Small intestine (tissue), 16 donors: ENCODE measurements at places on chromosomes 4 and X. TPM values are rescaled to one million over a fixed set of nuclear protein-coding genes. Genes with fewer than 3 reads are reported as not detected.

SLC10A6 gene
- polyA plus RNA-seq, result 1.1 TPM

MAGEB10 gene
- polyA plus RNA-seq, result not detected

ITGB1BP2 gene
- polyA plus RNA-seq, result 1.7 TPM

CLIC2 gene
- 9.9 TPM for polyA plus RNA-seq

GATA1 gene
- not detected for polyA plus RNA-seq

SLC25A31 gene
- not detected for polyA plus RNA-seq

MAGEA3 gene
- not detected for polyA plus RNA-seq

GRCh38 chrX:54066841-54067240, 22.6 kb upstream of the PHF8 start:
- DNase-seq, result no peak

DNA sequence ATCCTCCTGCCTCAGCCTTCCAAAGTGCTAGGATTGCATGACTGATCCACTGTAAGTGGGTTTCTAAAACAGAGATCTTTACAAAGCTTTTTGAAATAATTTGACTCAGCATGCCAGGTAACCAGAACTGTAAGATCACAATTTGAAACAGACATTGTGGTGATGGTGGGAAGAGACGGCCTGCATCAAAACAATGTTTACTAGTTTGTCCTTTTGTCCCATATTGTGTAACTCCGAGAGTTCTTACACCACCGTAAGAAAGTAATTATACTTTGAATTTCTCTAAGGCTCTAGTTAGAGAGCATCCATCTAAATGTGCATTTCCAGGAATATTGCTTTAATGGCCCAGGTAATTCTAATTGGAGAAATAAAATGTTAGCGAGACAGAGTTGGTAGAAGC, 594 bp upstream of the ARHGAP24 start:
- DNase-seq, result no peak

GRCh38 chr4:19164334-19164733, 1087.4 kb upstream of the SLIT2 start:
- no peak for DNase-seq

GRCh38 chr4:17577665-17578481, 875 bp downstream of the LAP3 start:
- DNase-seq, result peak; percentile 70

- DNase-seq, result peak; percentile 50
These were observed 586 bp downstream of the BCAP31 start for GRCh38 chrX:153723351-153724251.

- no peak for DNase-seq
These were observed 301.9 kb downstream of the TLL1 start for GRCh38 chr4:166174717-166175490.

DNA sequence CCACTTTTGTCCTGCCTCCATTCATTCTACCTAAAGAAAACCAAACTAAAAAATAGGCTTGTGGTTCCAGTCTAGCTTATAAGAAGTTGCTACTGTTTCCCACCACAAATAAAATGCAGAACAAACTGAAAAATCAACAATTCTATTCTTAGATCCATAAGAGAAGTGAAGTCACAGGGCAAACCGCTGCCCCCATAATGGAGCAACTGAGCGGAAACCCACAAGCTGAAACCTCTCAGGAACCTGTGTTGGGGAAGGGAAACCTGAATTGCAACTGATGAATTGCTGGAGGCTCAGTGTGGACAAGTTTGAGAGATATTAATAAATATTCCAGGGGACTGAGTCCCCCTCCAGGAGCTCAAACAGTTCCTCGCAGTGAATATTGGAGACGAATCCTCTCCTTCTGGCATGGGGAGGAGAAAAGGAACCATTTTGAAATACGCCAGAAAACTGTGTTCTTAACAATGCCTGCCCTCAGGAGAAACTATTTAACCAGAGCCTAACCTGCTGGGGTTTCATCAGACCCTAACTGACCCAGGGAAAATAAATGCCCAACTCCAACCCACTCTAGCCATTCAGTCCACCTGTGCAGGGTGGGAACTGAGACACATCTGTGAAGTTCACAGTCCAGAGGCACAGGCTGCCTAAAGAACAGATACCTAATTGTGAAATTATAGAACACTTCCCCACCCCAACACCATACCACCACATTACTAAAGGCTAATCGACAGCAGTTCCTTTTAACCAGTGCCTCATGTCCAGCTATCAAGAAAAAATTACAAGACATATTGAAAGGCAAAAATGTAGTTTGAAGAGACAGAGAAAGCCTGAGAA, 22.8 kb upstream of the SH3RF1 start:
- DNase-seq, result no peak

- no peak for DNase-seq
These were observed 2.4 kb upstream of the AFF2 start for GRCh38 chrX:148498067-148498466.

DNA sequence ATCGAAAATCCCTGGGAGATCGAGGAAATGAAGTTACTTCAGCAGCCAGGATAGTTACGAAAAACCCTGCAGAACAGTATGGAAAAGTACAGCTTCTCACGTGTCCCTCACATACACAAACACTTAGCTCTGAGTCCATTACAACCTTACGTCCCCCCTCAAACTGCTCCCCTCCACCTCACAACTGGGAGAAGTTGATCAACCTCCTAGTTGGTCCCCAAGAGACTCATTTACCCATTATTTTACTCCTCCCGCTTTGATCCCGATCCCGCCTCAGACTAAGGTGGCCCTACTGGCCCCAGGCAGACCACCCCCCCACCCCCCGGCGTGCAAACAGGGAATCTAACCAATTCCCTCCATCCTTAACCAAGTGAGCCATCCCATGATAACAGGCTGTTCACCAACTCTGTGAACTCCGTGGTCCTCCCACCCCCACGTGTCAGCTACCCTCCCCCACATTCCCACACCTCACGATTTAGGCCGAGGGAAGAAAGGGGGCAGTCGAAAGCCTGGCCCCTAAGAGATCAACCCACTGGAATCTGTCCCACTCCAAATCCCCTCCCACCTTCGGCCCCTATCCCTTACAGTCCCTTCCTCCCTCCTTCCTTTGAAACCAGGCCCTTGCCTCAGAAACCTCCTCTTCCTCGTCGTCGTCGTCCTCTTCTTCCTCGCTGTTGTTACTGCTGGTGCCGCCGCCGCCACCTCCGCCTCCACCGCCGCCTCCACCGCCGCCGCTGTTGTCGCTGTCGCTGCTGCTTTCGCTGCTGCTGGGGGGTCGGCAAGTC, 755 bp downstream of the ANKRD17 start:
- DNase-seq, result no peak

GRCh38 chrX:116618546-116618945, 155.8 kb upstream of the CT83 start:
- no peak for DNase-seq

DNA sequence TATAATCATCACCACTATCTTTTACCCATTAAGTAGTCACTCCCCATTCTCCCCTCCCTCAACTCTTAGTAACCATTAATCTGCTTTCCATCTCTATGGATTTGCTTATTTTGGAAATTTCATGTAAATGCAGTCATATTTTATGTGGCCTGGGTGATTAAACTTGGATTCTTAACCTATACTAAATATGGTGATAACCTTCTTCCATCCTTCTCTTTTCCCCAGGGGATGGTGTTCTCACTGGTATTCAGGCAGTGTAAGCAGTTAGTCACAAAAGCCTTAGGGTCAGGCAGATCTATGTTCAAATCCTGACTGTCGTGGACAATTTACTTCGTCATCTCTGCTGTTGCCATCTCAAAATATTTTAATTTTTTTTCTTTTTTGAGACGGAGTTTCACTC, 29.6 kb downstream of the RAB40AL start:
- DNase-seq, result no peak

- DNase-seq, result no peak
These were observed 1.9 kb downstream of the IRS4 start for GRCh38 chrX:108734426-108734825.

GRCh38 chrX:109624641-109625616, at the start of gene KCNE5:
TSS of gene KCNE5 (minus strand) at chrX:109625172. CDS start at chrX:109625020, 152 bp downstream.
- peak; percentile 15 for DNase-seq

- DNase-seq, result no peak
These were observed 95.1 kb downstream of the MAD2L1 start for GRCh38 chr4:119971431-119972084.

DNA sequence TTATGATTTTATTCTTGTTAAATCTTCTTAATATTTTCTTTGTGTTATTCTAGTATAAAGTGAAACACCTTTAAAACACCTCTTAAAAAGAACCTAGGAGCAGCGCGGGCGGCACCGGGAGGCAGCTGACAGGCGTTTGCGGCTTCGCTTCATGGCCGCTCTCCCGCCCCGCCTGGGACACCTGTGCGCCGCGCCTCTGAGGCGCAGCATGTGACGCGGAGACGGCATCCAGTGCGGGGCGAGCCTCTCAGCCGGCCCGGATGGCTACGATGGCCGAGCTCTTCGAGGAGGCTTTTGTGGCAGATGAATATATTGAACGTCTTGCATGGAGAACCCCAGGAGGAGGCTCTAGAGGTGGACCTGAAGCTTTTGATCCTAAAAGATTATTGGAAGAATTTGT, 1592.7 kb downstream of the TECRL start:
- DNase-seq, result peak; percentile 10

DNA sequence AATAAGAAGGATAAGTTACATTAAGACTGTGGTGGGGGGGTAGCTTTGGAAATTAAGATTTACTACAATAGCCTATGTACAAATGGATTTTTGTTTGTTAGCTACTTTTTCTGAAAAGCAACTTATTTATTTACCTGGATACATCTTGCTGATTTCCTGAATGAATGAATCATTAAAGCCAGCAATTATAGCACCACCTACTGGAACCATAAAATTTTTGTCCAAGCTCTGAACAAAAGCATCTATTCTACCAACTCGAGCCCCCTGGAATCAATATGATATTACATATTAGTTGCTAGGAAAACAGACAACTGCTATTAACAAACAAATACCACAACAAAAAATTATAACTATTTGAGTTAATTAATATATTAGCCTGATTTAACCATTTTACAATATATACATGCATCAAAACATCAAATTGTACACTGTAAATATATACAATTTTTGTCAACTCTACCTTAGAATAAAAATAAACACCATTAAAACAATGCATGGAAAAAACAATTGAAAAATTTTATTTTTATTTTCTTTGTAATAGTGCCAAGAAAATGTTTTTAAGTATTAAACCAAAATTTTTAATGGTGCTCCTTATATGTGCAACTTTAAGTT, 15.3 kb downstream of the SEPSECS start:
- peak; percentile 37 for DNase-seq

DNA sequence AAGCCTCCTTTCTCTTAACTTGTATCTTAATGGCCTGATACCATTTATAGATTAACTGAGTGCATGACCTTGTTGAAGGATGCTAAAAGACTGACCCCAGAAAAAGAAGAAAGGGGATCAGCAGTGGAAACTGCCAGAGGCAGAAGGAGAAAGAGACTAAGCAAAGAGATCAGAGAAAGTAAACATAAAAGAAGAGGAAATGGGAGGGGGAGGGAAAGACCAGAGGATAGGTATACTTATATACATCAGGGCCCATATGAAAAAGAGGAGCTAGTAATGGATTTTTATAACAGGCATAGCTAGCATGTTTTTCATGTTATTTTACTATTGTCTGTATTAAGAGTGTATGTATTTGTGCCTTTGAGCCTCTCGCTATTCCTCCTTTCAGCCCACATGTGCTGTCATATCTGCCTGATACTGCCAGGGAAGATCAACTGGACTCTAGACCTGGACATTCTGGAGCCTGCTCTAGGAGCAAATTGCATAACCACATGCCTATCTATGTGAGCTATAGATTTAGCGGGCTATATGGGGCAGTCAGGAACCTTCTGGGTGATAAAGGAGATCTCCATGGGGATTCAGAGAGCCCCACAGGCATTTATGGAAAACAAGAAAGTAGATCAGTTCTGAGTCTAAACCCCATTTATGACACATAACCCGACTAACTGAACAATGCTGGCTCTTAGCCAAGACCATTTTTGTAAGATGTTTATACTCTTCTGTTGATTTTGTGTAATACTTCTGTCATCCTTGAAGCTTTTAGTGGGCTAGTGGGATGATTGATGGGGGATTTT, 13.4 kb upstream of the SNX12 start:
- peak; percentile 25 for DNase-seq

DNA sequence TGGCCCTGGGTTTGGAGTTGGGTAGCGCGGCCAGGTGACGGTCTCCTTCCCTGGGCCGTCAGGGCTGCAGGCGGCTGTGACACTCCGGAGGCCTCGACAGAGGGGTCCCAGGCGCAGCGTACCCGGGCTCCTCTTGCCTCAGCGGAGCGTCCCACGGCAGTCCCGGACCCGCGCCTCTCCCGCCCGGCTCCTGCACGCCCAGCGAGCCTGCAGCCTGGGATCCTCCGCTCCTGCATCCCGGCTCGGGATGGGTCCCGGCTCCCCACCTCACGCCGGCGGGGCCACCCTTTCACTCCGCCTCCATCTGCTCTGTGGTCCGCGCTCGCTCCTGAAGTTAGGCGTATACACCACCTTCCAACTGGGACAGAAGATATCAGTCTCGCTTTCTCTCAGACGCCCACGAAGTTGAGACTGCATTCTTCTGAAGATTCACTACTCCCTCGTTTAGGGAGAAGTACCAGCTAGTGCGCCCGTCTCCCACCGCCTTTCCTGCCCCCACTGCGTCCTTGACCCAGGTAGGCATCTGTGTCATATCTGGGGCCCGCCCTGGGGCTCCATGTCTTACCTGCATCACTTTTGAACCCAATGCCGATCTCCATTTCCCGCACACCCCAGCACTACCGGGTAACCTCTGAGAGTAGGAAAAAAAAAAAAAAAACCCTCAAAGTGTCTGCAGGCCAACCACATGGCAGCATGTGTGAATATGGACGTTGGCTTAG, 32.3 kb upstream of the KDR start:
- DNase-seq, result no peak

GRCh38 chrX:43604753-43605152, 51.3 kb upstream of the MAOA start:
- no peak for DNase-seq

DNA sequence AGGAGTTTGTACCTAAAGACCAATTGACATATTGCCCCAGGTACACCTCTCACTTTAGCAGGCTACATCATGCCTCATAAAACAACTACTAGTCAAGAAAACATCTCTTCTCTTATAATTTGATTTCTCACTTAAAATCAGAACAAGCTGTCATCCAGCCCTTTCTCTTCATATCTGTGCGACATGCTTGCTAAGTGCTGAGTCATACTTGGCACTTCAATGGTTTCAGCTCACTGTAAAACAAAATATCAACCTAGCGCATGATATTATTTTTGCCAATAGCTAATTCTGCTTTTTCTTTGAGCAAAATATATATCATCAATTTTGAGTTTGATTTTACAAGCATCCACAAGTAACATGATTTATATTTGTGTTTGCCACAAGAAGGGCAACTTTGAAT, 27.9 kb upstream of the FUNDC1 start:
- DNase-seq, result no peak

- no peak for DNase-seq
These were observed 115.1 kb downstream of the NDST4 start for GRCh38 chr4:114998316-114998715.

DNA sequence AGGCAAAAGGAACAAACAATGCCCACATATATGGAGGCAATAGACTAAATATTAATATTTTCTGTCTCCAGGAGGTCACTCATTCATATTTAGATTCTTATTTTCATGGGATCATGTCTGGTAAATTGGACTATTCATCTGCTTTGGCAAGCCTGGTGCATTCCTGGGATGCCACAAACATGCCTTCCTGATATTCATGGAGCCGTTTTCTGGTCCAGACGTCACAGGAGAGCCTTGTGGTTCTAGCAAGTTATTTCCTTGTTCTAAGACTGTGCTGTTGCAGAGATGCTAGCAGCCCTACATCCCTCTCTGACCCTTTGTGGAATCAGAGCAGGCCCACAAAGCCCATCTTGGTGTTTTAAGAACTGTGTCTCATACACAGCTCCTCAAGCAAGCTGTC, 16.1 kb upstream of the EXOSC9 start:
- no peak for DNase-seq

GRCh38 chr4:86256086-86256485, 103.8 kb downstream of the MAPK10 start:
- DNase-seq, result no peak
